ENCODE measurements at places on chromosomes 16 and 17. TPM values are rescaled to one million over a fixed set of nuclear protein-coding genes. Genes with fewer than 3 reads are reported as not detected.
A peak's percentile ranks its signal among the peaks of the same experiment; 100 is the strongest.

CORO6 gene
- total RNA-seq, result 7.8 TPM

- no peak for DNase-seq
Measured at GRCh38 chr17:76938009-76938408, 69.8 kb downstream of the MGAT5B start.

MT1X gene
- 19.2 TPM for total RNA-seq

MGAT5B gene
- total RNA-seq, result 2.1 TPM

DNA sequence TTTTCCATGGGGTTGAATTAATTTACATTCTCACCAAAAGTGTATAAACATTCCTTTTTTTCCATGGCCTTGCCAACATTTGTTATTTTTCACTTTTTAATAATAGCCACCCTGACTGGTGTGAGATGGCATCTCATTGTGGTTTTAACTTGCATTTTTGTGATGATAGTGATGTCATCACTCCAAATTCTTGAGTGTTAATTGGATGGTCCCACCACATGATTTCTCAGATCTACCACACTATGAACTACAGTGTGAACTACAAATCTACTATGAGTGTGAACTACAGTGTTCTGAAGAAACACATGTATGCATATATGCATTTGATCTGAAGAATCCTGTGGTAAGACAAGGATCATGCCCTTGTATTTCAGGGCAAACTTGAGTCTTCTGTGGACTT is 340.1 kb downstream of the ABCC12 start:
- DNase-seq, result no peak

- no peak for DNase-seq
Measured at GRCh38 chr17:56641894-56642293, 48.4 kb downstream of the NOG start.

- no peak for DNase-seq
Measured at GRCh38 chr17:35735036-35735805, 3.8 kb downstream of the RASL10B start.

CLDN7 gene
- total RNA-seq, result 27.9 TPM

DNA sequence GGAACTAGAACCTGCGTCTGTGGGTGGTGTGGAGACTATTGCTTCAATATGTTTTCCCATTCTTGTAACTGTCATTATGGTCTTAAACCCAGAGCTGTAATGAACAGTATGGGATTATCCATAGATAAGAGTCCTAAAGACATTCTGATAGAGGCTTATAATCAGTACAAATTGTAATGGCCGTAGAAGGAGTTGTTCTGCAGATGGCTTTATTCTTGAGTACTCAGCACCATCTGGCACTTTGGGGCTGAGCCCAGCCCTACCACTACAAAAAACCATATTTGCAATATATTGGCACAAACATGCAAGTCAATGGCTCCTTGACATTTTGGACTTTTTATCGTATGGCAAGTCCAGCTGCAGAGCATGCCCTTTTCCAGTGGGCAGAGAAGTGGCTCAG is 150.0 kb downstream of the HS3ST4 start:
- DNase-seq, result no peak

- DNase-seq, result no peak
Measured at GRCh38 chr16:22109258-22109898, 17.0 kb downstream of the VWA3A start.

- DNase-seq, result no peak
Measured at GRCh38 chr16:1361685-1362360, 10.1 kb downstream of the GNPTG start.

- DNase-seq, result no peak
Measured at GRCh38 chr17:21061158-21061835, 18.5 kb upstream of the USP22 start.

GRCh38 chr16:87576171-87576570 is 26.1 kb upstream of the JPH3 start:
- DNase-seq, result no peak

DNA sequence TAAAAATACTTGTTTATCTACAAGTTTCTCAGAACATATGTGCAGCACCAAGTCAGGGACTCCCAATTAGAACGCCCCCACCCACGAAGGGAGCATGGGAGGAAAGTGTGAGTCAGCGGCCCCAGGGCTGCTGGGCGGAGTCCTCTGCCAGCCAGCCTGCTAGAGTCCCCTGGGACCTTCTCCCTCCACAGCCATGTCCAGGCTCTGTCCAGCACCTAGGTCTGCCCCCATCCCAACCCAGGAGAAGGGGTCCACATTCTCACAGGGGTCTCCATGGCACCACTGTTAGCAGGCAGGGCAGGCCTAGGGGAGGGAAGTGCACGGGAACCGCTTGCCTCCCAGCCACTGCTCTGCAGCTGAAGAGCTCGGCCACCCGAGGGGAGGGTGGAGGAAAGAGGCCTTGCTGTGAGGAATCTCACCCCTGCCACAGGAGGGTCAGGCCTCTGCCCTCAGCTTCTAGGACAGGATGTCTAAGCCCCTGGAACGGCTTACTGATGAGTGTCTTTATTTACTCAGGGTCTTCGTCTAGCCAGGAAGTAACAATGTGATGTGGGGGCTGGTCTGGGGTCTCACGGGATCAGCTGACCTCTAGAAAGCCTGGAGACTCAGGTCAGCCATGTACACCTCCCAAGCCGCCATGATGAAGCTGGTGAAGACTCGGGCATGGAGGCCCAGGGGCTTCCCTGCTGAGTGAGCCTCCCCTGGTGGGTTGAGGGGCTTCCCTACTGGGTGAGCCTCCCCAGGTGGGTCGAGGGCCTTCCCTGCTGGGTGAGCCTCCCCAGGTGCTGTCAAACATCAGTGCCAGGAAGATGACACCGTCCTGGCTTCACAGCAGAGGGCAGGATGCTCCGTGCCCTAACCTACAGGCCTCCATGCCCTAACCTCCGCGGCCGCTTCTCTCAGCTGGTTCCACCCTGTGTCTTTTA is 190.3 kb downstream of the RBFOX3 start:
- DNase-seq, result peak; percentile 3

EME1 gene
- total RNA-seq, result 9.1 TPM

GRCh38 chr17:72590882-72591281 is 470.1 kb downstream of the SOX9 start:
- DNase-seq, result no peak

DNA sequence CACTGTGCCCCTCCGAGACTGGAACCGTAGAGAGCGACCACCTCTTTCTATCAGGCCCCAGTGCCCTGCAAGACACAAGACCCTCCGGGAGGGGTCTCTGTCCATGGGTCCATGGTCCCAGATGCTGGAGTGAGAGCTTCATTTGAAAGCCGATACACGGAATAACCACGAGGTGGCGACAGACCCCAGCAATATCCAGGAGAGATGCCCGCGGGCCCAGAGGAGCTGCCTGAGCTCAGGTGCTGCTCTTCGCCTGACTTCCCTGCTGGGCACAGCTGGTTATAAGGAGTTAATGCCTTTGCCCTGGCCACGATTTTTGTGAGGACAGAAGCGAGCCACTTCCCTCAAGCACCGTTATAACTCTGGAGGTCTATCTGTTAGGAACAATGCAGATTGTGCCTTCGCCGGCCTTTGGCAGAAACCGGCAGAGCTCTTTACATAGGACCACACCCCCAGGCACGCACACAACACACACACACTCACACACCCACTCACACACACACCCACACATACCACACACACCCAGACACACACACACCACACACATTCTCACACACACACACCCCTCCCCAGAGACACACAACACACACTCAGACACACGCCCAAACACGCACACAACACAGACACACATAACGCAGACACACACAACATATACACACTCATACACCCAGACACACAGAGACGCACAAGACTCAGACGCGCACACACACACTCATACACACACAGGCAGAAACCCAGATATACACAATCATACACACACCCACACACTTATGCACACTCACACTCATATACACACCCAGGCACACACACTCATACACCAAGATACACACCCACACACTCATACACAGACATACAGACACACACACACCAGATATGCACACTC is 436.4 kb downstream of the SOX9 start:
- DNase-seq, result peak; percentile 22

CFAP97D1 gene
- total RNA-seq, result not detected

DNA sequence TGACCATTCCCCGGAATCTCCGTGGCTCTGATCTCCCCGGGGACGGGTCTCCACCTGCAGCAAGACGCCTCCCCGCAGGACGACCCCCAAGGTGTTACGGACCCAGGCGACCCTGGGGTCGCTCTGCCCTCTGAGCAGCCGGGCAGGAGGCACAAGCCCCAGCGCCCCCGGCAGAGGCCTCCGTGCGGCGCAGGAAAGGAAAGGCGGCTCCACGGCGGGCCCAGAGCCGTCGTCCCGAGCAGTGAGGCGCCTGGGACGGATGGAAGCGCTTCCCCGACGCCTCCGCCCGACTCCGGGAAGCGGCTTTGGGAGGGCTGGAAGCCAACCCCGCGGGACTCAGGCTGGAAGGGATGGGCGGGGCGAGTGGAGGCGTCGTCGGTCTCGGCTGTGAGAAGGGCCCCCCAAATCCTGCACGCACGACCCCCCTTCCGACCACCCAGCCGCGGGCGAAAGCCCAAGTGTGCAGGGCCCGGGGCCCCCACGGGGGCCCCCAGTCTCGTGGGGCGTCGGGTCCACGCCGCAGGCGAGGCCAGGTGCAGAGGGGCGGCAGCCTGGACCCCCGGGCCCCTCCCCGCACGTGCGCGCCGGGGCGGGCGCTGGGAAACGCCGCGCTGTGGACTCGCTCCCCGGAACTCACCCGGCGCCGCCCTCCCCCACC is 32.7 kb upstream of the RPH3AL start:
- DNase-seq, result no peak

DNA sequence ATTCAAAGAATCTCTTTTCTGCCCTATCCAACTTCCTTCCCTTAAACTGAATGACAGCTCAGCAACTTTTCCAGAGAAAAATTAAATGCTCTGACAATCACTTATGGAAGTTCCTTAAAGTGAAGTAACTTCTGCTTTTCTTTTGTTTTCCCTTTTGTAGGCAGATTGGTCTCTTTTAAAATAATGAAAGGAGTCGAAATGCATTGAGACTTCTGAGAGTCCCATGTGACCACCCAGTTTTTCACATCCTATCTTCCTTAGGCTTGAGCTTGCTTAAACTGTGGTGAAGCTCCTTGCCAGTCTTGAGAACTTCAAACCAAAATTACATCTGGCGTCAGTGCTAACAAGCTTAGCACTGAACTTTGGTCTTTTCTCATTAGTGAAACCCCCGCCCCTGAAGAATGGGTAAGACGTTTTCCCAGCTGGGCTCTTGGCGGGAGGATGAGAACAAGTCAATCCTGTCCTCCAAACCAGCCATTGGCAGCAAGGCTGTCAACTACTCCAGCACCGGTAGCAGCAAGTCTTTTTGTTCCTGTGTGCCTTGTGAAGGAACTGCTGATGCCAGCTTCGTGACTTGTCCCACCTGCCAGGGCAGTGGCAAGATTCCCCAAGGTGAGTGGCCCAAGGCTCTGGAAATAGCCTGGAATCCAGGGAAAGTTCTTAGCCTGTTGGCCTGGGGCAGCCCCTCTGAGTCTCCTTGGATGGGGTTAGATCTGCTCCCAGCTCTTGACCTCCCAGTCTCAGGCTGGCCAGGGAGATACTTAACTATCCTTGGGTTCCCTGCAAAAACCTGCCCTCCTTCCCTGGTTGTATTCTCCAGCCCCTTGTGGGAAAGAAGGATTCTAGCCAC is 1.2 kb downstream of the TMEM106A start:
- DNase-seq, result no peak

DNA sequence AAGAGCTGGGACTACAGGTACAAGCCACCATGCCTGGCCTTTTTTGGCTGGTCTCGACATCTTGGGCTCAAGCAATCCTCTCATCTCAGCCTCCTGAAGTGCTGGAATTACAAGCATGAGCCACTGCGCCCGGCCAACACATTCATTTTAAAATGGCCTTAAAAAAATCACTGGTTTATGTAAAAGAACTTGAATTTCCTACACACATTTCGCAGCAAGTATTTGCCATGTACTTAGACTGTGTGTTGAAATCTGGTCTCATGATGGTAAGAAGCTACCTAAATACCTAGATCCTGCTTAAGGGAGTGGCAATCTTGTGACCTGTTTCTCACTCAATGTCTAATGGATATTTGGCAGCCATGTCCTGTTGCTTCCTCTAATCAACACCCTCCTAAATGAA is 8.5 kb upstream of the CYTH1 start:
- no peak for DNase-seq

All from endothelial cell of umbilical vein (primary cell).